Stimulated activated CD8-positive, alpha-beta memory T cell treated with anti-CD3 and anti-CD28 coated beads, Interleukin-7, amount 100 ng/mL, for 1 hour (primary cell): ENCODE measurements at places on chromosomes 11 and 22.

- DNase-seq: no peak
These were observed 21.9 kb upstream of the POLD3 start for GRCh38 chr11:74570266-74571061.

DNA sequence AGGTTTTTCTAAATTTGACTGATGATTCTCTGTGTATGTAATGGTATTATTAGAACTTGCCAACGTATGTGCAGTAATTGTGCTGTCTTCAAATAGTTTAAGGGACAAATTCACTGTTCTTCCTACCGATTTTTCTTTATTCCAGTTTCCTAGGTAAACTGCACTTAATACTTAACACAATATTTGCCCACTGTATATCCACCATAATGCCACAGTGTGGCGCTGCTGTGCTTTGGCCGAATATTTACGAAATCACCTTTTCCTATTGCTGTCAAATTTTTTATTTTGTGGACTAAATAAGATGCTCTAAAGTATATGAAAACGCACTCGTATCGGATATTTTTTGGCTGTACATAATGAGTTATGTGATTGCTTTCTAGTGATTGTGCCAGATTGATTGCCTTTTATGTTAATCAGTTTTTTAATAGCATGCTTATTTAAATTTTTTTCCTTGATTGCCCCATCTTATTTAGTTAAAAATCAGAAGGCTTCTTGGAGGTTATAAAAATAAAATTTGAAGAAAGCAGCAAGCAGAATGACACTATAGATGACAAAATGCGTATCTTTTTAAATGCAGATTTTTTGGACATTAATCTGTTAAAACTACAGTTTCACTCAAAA lies 10.5 kb downstream of the AASDHPPT start:
- DNase-seq: no peak

DNA sequence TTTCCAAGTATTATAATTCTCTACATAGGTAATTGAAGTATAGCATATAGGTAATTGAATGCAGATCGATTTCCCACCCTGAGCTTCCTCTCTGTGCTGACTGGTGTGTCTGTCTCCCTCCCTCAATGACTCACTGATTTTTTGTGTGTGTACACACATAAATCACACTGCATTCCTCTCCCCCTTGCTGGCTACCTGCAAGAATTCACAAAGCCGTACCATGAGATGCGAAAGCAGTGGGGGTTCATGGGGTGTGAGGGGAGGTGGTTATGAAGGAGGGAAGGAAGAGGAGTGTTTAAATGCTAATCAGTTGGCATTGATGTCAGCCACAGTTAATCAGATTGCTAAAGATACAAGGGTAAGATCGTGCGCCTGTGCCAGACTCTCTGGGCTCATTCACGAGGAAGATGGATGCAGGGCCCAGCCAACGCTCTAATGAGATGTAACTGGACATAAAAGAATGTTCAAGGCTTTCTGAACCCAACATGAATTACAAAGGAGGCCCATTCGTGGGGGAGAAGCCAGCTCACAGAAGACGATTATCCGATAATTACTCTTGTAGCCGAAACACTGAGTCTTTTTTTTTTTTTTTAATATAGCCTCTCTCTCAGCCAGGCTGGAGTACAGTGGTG lies 107.4 kb downstream of the SEZ6L start:
- no peak for DNase-seq

DNA sequence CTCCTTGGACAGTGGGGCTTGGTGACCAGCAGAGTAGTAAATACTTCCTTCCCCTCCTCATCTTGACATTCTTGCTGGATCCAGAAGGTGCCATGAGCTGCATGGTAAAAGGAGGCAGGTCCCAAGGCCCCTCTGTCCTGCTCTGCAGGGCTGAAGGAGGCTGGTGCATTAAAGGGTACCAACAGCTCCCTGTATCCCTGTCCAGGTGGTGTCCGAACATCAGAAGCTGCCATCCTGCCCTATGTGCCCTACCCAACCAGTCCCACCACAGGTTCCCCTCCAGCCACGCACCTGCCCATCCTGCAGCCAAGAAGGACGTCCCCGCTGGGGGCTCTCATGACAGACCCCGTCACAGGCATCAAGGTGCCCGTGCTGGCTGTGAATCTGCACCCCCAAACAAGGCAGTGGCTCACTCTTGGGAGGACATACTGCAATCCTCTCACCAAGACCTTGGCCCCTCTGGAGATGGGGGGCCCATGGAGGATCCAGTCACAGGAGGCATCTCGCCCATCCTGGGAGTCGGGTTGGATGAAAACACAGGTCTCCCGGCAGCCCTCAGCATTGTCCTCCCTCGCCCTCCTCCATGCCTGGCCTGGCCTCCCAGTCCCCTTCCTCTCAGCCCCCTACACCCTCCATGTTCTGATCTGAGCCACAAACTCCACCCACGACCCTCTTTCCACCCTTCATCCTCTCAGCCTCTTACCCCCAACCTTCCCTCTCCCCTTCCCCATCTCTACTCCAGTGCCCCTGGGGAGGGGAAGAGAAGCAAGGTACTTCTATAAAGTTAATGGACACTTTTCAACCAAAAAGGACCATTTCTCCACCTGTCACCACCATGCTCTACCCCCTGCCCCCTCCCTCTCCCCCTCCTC lies 55.1 kb downstream of the BTG4 start:
- DNase-seq: no peak

GRCh38 chr11:92751594-92751993 lies 217.9 kb upstream of the MTNR1B start:
- no peak for DNase-seq

DNA sequence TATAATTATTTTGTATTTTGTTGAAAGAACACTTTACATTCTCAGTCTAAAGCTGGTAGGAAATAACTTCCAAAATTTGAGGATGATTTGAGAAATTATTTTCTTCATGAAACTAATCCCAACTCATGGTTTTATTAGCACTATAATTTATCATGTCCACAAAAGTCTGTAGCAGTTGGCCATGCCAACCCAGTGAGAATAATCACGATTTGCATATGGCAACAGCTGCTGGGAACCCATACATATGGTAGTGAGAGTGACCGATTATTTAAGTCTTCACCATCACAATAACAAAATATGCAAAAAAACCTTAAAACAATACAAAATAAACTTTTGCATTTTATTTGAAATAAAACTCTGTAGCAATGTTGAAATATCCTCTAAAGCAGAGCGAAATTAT lies 445.9 kb upstream of the ANO3 start:
- no peak for DNase-seq

GRCh38 chr11:12445001-12445400 lies 67.6 kb downstream of the PARVA start:
- DNase-seq: no peak

DNA sequence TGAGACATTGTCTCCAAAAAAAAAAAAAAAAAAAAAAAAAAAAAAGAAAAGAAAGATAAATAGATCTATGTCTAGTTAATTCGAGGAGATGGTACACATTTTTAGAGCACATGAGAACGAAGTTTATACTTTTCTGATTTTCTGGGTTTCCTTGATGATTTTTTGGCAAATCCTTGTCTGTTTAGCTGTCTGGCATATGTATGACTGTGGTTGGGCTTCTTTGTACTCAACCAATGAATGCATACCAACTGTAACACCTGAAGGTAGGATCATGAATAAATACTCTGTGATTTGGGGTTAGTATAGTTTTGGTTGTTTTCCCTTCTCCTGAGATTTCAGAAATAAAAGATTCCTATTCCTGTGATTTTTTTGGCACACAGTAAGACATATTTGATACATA lies 63.1 kb downstream of the ARHGEF12 start:
- no peak for DNase-seq

DNA sequence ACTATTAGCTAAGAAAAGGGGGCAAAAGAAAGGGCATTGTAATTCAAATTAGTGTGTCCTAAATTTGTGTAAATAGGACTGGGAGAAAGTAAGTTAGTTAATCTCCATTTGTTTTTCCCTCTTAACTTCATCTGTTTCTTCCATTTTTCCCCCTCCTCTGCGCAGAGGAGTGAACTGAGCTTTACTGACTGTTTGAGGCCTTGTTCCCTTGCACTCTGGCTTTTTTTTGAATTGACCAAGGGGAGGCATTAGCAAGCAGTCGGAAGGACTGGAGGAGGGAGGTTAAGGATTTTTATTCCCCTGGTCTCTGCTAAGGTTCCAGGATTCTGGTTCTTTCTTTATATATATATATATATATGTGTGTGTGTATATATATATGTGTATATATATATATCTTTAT lies 15.2 kb upstream of the FANCF start:
- no peak for DNase-seq

- DNase-seq: no peak
These were observed 562 bp downstream of the SHANK2 start for GRCh38 chr11:71251761-71252268.

- no peak for DNase-seq
These were observed 92.2 kb downstream of the PHF21B start for GRCh38 chr22:44917372-44918165.

DNA sequence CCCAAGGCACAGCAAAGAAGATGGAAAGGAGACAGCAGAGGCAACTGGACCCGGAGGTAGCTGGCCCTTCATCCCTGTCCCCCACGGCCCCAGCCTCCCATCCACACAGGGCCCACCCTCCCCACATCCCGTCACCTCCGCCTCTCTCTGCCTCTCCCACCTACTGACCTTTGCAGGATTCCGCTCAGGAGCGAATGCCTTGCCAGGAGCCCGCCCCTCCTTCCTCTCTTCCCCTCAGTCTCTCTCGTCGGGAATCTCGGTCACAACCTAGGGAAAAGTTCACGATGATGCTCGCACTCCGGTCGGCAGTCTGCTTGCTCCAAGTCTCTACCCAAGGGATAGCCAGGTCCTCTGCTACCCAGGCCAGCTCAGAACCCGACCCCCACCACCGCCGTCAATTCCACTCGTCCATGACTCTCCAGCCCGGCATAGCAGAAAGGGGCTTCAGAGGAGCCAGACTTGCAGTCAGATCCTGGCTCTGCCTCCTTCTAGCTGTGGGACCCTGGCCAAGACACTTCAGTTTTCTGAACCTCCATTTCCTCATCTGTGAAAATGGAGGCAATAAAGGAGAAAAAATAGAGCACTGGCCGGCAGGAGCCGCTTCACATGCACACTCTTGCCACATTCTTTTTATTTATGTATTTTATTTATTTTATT lies 10.2 kb downstream of the AHNAK start:
- DNase-seq: no peak

DNA sequence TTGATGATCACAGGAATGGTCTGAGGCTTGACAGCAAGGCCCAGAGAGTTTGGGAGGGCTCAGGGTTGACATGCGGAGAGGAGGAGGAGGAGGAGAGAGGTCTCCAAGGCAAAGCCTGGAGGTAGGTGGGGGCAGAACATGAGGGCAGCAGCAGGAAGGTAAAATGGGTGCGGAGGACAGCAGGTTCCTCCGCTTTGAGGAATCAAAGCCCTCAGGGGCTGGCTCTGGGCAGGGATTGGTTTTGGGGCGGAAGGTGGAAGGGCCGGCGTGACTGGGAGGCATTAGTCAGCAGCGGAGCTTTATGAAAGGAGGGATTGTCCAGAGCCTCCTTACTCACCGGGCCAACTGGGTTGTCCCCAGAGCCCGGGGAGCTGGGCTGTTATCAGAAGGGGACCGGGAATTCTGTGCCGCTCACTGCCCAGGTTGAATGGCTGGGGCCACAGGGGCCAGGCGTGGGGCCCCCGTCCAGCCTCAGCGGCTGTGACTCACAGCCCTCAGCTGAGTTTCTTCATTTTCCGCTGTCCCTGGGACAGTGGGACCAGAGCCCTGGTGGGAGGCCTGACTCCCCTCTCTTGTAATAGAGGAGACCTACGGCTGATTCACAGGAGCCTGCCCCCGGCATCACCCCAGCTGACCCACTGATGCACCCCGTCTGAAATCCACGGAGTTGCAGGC lies 36.2 kb downstream of the LIF start:
- DNase-seq: no peak

GRCh38 chr22:29606320-29606719 lies 2.9 kb downstream of the NF2 start:
- no peak for DNase-seq

DNA sequence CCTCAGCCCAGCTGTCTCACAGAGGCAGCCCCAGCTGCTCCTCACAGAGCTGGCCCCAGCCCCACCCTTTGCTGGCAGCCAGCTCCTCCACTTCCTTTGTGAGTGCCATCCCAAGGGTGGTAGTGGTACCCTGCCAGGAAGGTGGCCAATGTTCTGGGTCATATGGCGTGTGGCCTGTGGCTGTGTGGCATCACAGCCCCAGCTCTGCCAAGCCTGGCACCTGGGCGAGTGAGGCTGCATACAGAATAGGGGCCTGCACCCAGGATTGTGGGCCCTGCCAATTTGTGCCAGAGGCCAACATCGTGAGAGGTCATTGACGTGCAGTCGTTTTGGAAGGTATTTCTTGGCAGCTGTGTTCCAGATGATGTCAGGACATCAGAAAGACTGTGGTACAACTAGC lies 10.7 kb downstream of the TUB start:
- no peak for DNase-seq

- no peak for DNase-seq
These were observed 34.1 kb upstream of the GLYATL1 start for GRCh38 chr11:58905011-58905720.

- DNase-seq: no peak
These were observed 101.4 kb upstream of the MTNR1B start for GRCh38 chr11:92867913-92868619.

DNA sequence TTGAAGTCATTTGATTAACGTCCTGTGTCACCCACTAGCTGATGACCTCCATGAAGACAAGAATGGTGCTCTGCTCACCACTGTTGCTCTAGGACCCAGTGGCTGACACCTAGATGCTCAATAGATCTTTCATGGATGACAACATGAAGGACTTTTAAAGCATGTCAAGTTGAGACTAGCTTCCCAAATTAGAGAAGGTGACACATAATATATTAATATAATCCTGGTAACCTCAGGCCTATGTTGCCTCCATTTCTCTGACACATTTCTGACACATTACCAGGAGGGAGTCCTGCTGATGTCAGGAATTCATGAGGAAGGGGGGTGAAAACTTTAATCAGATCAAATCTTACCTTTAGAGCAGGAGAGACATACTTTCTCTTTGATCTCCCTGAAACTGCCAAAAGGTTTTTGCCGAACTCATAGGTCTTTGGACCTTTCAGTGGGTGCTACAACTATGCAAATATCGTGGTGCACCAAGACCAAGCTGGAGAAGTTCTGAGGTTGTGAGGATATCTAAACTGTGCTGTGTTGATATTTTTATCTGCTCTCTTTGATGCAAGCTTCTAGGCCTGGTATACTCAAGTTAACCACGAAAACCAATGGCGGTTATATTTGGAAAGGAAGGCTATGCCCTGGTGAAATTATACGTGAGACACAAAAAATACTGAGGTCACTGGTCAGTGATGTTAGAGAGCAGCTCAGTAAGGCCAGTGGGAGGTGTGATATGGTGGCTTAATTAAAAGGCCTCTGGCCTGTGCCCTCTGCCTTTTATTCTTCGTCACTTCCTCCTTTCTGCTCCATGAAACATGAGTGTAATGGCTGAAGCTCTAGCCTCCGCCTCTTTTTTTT lies 13.2 kb upstream of the AMPD3 start:
- DNase-seq: no peak

- DNase-seq: no peak
These were observed 459.6 kb downstream of the TBC1D22A start for GRCh38 chr22:47221840-47222615.

GRCh38 chr11:95556011-95556341 lies 233.6 kb downstream of the FAM76B start:
- no peak for DNase-seq

- DNase-seq: no peak
These were observed 392.2 kb downstream of the TBC1D22A start for GRCh38 chr22:47154621-47155081.
